Endothelial cell of umbilical vein (primary cell): ENCODE measurements at places on chromosomes 2 and 18. TPM values are rescaled to one million over a fixed set of nuclear protein-coding genes. Genes with fewer than 3 reads are reported as not detected.

Gene SPDYA
- total RNA-seq = 0.92 and 1.6 TPM in 2 replicates

Gene CHRNA1
- 8.7 and 11.3 TPM in 2 replicates for total RNA-seq

Gene BCL2L11
- total RNA-seq = 22.2 and 26.6 TPM in 2 replicates

Gene LAMA3
- 7.1 and 12.3 TPM in 2 replicates for total RNA-seq

Gene GAL3ST2
- total RNA-seq = 0.23 TPM in 1 of 2 replicates, not detected in the other

Gene RFTN2
- 8.0 and 9.9 TPM in 2 replicates for total RNA-seq

Gene LOXL3
- total RNA-seq = 0.95 and 0.97 TPM in 2 replicates

Gene B3GNT7
- 1.2 TPM in 2 replicates for total RNA-seq

Gene UGT1A5
- total RNA-seq = not detected in 2 replicates

Gene GPD2
- total RNA-seq = 29.3 and 37.0 TPM in 2 replicates

Gene CRYGC
- total RNA-seq = not detected in 2 replicates

DNA sequence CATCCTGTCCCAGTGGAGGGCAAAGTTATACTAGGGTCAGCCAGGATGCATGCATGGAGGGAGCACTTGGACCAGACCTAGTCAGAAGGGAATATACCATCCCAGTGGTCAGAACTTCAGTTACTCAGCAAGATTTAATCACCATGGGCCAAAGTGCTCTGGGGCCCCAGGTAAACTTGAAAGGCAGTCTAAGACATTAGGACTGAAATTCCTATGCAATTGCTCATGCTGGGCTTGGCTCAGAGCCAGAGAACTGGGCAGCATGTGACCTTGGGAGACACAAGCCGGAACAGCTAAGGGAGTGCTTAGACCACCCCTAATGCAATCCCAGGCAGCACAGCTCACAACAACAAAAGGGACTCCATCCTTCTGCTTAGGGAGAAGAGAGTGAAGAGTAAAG lies 401.3 kb downstream of the KCNJ3 start:
- peak; percentile 14 for DNase-seq

DNA sequence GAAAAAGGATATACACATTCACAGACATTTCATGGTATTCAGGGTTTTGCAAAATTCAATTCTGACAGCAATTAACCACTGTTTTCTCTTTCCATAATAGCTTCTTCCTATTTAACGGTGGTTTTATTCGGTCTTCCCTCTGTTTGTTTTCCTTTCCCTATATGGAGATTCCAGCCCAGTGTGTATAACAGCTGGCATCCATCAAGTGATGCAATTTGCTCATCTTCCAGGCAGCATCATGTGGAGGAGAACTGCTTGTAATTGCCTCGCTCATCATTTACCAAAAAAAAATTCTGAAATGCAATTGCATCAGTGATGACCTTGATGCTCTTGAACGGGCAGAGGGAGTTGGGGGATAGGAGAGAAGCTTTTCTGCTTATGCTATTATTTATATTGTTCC lies 165.9 kb upstream of the PGAP1 start:
- DNase-seq = no peak

DNA sequence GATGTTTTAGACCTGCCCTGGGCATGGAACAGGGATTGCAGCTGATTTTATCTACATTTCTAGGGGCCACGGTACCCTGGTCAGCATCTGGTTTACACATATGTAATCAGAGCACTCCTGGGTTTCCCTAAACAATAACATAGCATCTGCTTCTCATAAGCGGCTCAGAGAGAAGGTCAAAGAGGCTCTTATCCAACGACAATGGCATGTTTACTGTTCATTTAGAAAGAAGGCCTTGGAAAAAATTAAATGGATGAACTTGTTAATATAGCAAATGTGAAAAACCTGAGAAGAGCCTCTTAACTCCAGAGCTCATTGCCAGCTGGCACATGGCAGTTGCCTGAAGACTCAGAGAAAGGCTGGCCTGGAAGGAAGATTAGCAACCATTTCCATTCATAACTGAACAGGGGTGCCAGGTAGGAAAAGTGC lies 202.8 kb upstream of the THUMPD2 start:
- no peak for DNase-seq

GRCh38 chr18:50830544-50830943 lies 10.7 kb upstream of the MRO start:
- DNase-seq = no peak

- no peak for DNase-seq
Measured at GRCh38 chr18:50069422-50069821, 125.5 kb downstream of the MYO5B start.

DNA sequence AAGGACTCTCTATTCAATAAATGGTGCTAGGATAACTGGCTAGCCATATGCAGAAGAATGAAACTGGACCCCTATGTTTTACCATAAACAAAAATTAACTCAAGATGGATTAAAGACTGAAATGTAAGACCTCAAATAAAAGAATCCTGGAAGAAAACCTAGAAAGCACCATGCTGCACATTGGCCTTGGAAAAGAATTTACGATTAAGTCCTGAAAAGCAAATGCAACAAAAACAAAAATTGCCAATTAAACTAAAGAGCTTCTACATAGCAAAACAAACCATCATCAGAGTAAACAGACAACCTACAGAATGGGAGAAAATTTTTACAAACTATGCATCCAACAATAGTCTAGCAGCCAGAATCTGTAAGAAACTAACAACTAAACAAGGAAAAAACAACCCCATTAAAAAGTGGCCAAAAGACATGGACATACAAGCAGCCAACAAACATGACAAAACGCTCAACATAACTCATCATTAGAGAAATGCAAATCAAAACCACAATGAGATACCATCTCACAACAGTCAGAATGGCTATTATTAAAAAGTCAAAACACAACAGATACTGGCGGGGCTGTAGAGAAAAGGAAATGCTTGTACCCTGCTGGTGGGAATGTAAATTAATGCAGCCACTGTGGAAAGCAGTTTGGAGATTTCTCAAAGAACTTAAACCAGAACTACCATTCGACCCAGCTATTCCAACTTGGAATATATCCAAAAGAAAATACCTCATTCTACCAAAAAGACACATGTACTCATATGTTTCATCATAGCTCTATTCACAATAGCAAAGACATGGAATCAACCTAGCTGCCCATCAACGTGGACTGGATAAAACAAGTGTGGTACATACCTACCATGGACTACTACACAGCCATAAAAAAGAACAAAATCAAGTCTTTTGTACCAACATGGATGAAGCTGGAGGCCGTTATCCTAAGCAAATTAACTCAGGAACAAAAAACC lies 30.6 kb downstream of the SEPTIN10 start:
- no peak for DNase-seq

GRCh38 chr2:181573140-181573736 lies 83.7 kb downstream of the CERKL start:
- peak; percentile 38 for DNase-seq

GRCh38 chr2:43179942-43180341 lies 46.5 kb downstream of the ZFP36L2 start:
- no peak for DNase-seq

GRCh38 chr18:78904179-78904531 lies 75.5 kb upstream of the SALL3 start:
- DNase-seq = no peak

DNA sequence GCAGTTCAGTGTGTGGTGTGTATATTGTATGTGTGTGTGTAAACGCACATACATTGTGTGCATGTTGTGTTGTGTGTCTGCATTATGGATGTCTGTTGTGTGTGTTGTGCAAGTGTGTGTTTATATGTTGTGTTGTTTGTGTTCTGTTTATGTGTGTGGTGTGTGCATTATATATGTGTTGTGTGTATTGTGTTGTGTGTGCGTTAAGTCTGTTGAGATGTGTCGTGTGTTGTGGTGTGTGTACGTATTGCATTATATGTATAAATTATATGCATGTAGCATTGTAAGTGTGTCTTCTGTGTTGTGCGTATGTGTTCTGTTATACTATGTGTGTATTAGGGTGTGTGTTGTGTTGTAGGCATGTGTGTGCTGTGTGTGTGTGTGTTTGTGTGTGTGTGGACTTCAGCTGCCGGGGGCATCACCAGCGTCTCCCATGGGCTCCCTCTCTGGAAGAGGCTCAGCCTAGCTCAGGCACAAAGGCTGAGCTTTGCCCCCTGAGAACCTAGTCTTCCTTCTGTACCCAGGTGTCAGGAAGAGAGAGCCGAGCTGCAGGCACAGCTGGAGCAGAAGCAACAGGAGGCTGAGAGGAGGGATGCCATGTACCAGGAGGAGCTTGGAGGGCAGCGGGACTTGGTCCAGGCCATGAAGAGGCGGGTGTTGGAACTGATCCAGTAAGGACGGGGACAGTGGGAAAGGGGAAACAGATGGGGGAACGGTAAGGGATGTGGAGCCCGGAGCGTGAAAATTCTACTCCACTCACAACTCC lies 13.7 kb downstream of the RUFY4 start:
- DNase-seq = no peak

- DNase-seq = no peak
Measured at GRCh38 chr2:112566104-112566503, 18.3 kb upstream of the CHCHD5 start.

DNA sequence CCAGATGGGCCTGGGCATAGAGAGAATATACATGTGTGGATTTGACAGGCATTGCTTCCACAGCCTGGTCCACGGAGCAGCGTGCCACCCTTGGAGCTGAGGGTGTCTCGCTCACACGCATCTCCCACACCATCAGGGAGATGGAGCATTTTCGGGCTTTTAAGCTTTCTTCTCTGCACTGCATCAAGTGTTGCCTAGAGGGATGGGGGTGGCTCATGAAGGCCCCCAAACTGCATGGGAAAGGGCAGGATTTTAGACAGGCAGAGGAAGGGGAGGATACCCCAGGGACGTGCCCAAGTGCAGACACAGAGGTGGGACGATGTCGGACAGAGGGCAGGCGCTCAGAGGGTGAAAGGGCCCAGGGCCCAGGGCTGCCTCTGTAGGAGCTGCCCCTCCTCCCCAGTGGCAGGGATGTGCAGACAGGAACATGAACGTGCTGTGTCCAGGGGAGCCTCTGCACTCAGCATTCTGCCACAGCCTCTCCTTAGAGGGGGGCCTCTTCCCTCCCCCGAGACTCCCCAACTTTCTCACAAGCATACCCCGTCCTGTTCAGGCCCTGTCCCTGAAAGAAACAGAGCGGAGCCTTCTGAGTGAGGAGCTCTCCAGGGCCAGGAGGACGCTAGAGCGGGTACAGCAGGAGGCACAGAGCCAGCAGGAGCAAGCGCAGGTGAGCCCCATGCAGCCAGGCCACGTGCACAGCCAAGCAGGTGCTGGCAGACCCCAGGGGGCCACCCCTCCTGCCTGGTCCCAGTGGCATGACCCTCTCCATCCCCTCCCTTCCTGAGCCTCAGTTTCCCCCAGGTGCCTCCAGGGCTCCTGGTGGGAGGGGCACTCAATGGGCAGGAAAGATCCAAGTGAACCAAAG lies 42.9 kb upstream of the SNED1 start:
- no peak for DNase-seq

GRCh38 chr18:13696961-13697360 lies 29.4 kb downstream of the FAM210A start:
- DNase-seq = no peak

- no peak for DNase-seq
Measured at GRCh38 chr2:218366621-218367414, 10.2 kb downstream of the CATIP start.

- peak; percentile 58 for DNase-seq
Measured at GRCh38 chr18:35680139-35680551, 98.6 kb downstream of the GALNT1 start.

DNA sequence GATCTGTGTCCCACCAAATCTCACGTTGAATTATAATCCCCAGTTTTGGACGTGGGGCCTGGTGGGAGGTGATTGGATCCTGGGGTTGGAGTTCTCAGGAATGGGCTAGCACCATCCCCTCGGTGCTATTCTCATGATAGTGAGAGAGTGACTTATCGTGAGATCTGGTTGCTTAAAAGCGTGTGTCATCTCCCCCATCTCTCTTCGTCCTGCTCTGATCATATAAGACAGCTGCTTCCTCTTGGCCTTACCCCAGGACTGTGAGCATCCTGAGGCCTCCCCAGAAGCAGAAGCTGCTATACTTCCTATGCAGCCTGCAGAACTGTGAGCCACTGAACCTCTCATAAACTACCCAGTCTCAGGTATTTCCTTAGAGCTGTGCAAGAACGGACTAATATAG lies 163.7 kb upstream of the NDUFV2 start:
- no peak for DNase-seq

GRCh38 chr2:33208400-33208799 lies 261.6 kb downstream of the LTBP1 start:
- DNase-seq = no peak

- no peak for DNase-seq
Measured at GRCh38 chr2:150548527-150548926, 61.1 kb upstream of the RND3 start.

GRCh38 chr2:237171396-237171795 lies 85.7 kb downstream of the COPS8 start:
- peak; percentile 58 for DNase-seq

DNA sequence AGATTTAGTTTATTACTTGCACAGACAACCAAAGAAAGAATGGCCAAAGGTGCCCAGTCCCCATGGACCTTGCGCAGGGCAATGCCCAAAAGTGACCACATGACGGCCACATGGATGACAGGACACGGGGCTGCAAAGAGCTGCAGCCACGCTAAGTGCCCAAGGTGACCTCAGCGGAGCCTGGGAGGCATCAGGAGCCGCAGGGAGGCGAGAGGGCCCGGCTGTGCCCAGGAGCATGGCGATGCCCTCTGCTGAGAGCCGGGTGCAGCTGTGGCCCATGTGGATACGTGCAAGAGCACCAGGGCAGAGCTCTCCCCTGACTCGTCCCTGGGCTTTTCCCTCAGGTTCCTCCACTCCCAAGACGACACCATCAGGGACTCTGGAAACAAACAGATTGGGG lies 14.7 kb downstream of the HES6 start:
- DNase-seq = no peak

GRCh38 chr2:227513113-227513512 lies 41.2 kb downstream of the AGFG1 start:
- peak; percentile 17 for DNase-seq

- no peak for DNase-seq
Measured at GRCh38 chr2:159788253-159788652, 9.8 kb downstream of the CD302 start.

- DNase-seq = no peak
Measured at GRCh38 chr2:217058791-217059755, 199.2 kb upstream of the TNP1 start.

- no peak for DNase-seq
Measured at GRCh38 chr2:177678939-177679338, 286.4 kb downstream of the AGPS start.

GRCh38 chr18:34322365-34323289 lies 97.9 kb upstream of the NOL4 start:
- DNase-seq = peak; percentile 65
